ENCODE measurements at places on chromosomes 3 and 15.
A peak's percentile ranks its signal among the peaks of the same experiment; 100 is the strongest.

DNA sequence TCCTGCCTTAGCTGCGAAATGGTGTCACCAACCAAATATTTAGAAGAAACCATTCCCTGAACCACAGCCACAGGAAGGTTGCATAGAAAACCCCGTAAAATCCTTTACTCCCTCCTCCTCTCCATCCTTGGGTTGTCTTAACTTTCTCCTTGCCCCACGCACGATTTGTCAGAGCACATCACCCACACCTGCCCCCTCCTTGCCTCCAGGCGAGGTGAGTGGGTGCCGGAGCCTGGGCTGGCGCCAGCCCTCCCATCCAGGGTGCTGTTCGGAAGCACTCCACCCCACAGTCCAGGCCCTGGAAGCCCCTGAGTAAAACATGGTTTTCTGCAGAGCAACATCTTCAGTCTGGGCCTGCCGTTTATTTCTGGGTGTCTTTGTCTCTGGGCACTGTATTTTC is 3.7 kb downstream of the GHRL start:
- no peak for DNase-seq

GRCh38 chr3:133295199-133295901 is 104.5 kb upstream of the BFSP2 start:
- no peak for DNase-seq

DNA sequence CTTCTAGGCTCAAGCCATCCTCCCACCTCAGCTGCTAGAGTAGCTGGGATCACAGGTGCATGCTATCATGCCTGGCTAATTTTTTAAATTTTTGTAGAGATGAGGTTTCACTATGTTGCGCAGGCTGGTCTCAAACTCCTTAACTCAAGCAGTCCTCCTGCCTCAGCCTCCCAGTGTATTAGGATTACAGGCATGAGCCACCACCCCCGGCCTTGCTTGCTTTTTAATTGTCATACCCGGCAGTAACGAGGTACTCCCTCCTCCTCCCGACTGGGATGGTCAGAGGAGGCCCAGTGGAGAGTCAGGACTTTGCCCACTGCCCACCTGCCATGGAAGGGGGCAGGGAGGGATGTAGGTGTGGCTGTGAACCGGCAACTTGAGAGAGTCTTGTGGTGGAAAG is 4.5 kb downstream of the NOX5 start:
- DNase-seq, result no peak

GRCh38 chr15:97479957-97480356 is 480.5 kb upstream of the ARRDC4 start:
- DNase-seq, result no peak

GRCh38 chr3:44400771-44401170 is 62.2 kb downstream of the TCAIM start:
- DNase-seq, result no peak

DNA sequence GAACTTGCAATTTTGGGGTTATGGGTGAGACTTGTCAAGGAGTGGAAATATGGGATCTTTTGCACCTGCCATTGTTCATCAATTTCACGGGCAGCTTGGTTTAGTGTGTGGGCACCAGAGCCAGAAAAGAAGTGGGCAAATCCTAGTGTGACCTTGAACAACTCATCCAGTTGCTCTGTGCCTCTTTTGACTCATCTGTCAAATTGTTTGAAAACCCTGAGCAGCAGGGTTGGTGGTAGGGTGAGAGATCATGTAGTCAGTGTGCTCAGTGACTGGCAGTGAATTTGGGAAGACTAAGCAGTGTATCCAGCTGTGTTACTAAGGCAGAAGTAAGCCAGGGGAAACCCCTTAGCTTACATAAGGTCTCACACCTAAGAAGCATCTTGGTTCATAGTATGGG is 293.0 kb upstream of the TRIM42 start:
- no peak for DNase-seq

GRCh38 chr3:124360563-124360962 is 368.6 kb upstream of the ROPN1 start:
- no peak for DNase-seq

DNA sequence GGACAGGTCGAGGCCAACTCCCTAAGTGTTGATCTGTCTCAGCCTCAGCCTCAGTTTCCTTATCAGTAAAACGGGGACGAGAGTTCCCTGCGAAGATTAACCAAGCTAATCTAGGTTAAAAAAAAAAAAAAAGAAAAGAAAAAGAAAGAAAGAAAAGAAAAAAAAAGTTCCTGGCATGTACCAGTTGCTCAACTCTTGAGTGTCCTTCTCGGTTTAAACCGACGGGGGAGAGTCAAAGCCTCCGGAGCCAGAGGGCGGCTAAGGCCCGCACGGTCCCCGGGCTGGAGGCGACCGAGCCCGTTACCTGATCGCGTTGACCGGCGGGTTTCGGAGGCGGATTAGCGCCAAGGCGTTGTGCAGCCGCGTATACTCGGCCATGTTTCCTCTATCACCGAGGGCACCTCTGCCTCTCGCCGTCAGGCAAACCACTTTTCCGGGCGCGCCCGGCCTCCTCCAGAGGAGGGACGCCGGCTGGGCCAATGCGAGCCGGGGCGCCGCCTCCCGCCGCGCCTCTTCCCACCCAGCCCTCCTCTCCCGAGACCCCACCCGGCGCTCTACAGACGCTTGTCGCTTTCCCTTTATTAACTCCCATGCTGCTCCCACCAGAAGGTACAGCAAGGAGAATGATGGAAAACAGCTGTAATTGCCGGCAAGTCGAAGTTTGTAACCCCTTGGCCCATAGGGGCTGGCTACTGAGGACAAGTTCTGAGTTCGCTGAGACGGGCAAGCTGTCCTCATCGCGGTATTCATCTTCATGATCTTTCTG is at the start of gene EHHADH:
Gene EHHADH (minus strand): TSS at position 405 of the 766 bp plus-strand sequence. CDS start 27 bp downstream, at position 378.
- peak; percentile 81 for DNase-seq

GRCh38 chr3:172591876-172592771 is 68.9 kb upstream of the TNFSF10 start:
- peak; percentile 65 for DNase-seq

- DNase-seq, result no peak
These were observed 86.9 kb upstream of the COL8A1 start for GRCh38 chr3:99551520-99551919.

DNA sequence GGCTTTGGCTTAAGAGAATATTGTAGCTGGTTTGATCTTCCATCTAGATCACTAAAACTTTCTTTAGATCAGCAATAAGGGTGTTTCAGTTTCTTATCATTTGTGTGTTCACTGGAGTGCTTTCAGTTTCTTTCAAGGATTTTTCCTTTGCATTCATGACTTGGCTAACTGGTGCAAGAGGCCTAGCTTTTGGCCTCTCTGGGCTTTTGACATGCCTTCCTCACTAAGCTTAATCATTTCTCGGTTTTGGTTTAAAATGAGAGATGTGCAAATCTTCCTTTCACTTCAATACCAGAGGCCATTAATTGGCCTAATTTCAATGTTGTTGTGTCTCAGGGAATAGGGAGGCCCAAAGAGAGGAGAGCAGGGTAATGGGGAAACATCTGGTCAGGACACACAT is 30.3 kb upstream of the CCNB2 start:
- DNase-seq, result peak; percentile 90

DNA sequence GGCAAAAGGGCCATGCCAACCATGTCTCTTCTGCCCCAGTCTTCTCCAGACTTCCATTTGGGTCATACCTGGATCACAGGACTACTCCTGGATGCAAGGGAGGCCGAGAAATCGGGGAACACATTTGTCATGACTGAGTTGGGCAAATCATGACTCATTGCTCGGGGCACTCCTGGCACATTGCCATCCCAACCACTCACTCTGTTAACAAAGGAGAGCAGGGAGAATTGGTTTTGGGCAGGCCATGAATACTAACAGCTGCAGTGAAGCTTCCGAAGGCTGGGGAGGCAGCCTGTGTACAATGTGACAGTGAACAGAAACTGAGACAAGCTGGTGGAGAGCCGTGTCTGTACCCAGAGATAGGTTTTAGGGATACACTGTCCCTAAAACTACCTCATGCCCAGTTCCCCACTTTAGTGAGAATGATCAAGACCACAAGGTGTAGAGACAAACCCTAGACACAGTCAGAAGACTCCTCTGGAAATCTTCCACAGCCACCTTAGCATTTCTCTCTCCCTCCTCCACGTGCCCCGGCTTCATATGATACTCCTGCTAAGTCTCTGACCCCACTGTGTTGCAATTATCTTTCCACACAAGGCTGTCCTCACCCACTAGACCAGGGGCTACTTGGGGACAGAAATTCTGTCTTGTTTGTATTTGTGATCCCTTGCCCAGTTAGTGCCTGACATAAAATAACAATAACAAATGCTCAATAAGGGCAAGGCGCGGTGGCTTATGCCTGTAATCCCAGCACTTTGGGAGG is 10.5 kb upstream of the BUB1B start:
- DNase-seq, result no peak

DNA sequence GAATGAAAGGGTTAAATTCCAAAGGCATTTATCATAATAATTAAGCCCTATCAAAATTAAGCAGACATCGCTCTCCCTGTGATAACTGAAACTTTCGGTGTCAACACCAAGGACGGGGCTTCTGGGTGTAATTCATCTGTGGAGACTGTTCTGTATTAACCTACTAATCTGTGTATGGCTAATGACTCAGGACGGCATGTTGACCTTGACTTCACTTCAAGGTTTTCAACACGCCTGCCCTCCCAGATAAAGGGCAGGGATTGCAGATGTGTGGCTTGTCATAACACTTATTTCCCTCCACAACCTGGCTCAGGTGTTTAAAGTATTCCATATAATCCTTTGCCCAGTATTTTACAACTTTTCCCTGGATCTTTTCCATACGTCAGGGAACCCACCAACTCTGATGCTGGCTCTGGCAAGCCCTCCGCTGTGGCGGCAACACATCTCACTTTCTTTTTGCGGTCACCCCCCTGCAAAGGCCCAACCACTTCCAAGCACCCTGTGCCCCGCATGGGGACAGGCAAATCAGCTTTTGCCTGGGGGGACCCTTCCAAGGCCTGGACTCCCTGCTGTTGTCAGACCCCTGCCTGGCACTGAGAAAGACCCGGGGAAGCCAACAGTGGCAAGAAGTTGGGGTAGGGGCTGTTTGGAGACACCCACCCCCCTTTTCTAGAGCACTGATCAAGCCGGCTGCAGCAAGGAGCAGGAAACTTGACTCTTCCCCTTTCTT is 93.2 kb upstream of the MEF2A start:
- no peak for DNase-seq

- no peak for DNase-seq
These were observed 539 bp upstream of the LAMB2 start for GRCh38 chr3:49133226-49133951.

DNA sequence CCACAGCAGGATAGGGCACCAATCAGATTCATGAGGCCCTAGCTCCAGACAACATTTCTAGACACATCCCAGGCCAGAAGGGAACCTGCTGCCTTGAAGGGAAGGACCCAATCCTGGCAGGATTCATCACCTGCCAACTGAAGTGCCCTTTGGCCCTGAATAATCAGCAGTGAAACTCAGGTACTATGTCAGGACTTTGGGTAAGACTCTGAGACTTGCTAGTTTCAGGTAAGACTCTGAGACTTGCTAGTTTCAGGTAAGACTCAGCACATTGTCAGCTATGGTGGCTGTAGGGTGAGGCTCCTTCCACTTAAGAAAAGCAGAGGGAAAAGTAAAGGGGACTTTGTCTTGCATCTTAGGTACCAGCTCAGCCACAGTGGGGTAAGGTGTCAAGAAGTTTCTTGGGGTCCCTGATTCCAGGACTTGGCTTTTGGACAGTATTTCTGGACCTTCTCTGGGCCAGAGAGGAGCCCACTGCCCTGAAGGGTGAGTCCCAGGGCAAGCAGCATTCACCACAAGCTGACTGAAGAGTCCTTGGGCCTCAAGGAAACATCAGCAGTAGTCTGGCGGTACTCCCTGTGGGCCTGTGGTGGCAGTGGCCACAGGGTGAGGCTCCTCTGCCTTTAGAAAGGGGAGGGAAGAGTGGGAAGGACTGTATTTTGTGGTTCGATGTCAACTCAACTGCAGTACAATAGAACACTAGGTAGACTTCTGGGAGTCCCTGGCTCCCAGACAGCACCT is 13.7 kb upstream of the COL8A1 start:
- peak; percentile 94 for DNase-seq

- DNase-seq, result no peak
These were observed 54.0 kb upstream of the SKOR1 start for GRCh38 chr15:67771189-67771800.

DNA sequence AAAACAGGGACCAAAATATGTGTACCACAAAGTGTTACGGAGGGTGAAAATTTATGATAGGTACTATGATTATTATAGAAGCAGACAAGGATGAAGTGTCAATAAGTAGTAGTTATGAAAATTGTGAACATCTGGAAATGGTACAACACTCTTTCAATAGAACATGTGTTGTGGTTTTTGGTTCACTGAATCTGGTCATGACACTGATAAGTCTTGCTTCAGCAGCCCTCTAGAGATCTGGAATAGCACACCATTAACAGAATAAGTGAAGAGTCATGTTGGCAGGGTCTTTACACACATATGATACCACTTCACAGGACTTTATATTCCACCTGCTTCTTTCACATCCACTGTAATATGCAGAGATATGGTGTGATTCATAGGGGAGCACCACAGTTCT is 985.2 kb upstream of the SEMA6D start:
- DNase-seq, result peak; percentile 18

DNA sequence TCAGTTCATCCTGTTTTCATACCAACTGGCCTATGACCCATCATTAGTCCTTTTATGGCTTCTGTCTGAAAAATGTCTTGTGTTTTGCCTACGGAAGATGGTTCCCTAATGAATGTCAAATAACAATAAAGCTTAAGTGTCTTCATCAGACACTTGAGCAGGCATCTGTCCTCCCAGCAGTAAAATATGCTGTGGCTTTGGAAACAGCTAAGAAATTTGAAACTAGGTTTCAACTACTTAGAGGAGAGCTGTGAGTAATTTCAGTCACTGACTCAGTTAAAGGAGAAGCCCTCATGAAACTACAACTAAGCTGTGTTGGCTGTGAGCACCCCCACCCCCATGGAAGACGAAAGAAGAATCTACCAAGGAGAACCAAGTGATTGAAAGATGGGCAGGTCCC is 409.4 kb upstream of the PPP2R3A start:
- DNase-seq, result no peak

DNA sequence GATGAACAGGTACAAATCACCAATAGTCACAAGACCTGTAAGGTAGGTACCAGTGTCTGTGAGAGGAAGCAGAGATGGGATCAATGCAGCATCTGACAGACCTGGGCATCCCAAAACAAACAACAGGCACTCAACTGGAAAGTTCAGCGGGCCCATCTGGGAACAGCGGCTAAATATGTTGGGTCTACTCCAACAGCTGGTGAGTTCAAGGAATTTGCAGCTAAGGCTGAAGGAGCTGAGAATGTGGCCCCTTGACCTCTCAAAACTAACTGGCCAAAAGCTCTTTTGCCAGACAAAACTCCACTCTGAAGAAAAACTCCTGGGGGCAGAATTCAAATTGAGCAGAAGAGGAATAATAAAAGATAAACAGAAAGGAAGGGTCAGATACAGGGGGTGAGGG is 24.4 kb downstream of the AVEN start:
- no peak for DNase-seq

DNA sequence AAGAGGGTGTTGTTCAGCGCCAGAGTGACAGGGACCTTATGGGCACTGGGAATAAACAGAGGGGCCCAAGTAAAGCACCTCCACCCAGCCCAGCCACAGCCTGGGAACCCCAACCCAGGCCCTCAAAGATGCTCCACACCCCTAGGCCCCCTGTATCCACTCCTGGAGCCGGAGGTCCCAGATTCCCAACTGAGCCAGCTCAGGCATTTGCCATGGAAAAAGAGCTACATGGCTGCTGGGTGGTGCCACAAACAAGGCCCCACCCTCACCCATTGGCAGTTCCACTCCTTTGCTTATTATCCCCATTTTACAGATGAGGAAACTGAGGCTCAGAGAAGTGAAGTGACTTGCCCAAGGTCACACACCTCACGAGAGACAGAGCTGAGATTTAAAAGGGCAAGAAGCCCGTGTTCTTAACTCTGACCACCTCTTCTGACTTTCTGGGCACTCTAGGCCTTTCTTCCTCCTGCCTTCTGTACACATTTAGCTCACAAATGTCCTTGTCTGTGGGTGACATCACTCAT is 16.9 kb downstream of the ANPEP start:
- no peak for DNase-seq

All from MM.1S (cell line).